Naive thymus-derived CD8-positive, alpha-beta T cell (primary cell): ENCODE measurements at places on chromosomes 3 and 15.

DNA sequence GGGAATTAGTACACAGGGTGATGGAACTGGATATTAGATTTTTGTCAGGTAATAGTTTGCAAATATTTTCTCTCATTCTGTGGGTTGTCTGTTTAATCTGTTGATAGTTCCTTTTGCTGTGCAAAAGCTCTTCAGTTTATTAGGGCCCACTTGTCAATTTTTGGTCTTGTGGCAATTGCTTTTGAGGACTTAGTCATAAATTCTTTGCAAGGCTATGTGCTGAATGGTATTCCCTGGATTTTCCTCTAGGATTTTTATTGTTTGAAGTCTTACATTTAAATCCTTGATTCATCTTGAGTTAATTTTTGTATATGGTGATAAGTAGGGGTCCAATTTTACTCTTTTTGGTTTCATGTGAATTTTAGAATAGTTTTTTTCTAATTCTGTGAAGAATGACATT lies 111.3 kb downstream of the ARRDC4 start:
- DNase-seq, result no peak

GRCh38 chr3:111152496-111152895 lies 80.9 kb downstream of the NECTIN3 start:
- DNase-seq, result no peak

- DNase-seq, result no peak
Observed at GRCh38 chr15:25246641-25247406, 192.0 kb downstream of the UBE3A start.

DNA sequence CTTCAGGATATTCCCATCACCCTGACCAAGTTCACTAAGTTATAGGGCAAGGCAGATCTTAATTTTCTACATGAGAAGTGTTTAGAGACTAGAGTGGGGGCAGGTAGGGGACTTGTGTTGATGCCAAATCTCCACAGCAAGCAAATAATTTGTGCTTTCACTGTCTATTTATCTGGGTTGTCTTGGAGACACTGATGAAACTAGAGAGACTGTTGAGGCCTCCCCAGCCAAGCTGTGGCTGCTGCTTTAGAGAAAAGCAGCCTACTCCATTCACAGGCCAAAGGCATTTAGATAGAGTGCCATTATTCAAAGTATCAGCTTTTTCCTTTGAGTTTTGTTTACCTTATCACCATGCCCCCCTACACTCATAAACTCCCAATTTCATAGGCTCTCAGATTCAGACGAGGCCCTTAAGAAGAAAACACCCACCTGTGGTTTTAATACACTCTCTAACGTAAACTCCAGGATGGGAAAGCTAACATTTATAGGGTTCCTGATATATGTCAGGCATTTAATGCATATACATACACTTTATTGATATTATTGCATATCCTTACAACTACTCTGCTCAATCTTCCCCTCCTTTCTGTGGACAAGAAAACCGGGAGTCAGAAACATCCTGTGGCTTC lies 130.4 kb upstream of the FOXB1 start:
- DNase-seq, result no peak

- no peak for DNase-seq
Observed at GRCh38 chr3:16066545-16066944, 107.9 kb upstream of the GALNT15 start.

GRCh38 chr3:170204023-170204472 lies 18.2 kb upstream of the PRKCI start:
- DNase-seq, result no peak

GRCh38 chr3:72158639-72159326 lies 373.8 kb upstream of the PROK2 start:
- no peak for DNase-seq

GRCh38 chr3:183487896-183488295 lies 59.5 kb upstream of the MCF2L2 start:
- DNase-seq, result no peak

DNA sequence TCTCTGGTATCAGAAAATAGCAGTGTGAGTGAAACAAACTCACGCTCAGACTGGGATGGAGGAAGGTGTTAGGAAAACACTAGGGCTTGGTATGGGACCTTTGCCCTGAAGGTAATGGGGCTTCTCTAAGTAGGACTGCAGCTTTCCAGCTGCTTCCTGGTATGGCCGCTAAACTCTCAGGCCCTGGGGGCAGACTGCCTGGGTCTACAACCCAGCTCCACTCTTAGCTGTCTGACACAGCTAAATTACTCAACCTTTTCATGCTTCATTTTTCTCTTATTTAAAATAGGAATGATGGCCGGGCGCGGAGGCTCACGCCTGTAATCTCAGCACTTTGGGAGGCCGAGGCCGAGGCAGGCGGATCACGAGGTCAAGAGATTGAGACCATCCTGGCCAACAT lies 5.2 kb upstream of the YEATS2 start:
- DNase-seq, result no peak

DNA sequence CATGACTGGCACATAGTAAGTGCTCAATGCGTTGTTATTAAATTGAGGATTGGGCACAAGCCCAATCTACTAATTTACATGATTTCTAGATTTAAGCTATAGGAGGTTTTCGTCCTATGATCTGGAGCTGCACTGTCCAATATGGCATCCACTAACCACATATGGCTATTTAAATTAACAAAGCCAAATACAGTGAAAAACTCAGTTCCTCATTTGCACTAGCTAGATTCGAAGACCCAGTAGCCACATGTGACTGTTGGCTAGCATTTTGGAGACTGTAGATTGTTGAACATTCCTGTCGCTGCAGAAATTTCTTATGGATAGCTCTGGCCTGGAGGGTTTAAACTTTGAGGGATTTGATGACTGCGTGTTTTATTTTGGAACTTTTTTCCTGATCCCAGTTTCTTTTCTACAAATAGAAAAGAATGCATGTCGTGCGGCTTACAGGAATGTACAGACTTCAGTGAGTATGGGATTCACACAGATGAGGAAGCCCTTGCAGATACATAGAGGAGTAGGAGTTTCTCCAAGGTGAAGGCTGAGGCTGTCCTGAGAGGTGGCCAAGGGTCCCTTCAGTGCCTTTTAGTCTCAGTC lies 82.8 kb downstream of the SLCO3A1 start:
- DNase-seq, result no peak

DNA sequence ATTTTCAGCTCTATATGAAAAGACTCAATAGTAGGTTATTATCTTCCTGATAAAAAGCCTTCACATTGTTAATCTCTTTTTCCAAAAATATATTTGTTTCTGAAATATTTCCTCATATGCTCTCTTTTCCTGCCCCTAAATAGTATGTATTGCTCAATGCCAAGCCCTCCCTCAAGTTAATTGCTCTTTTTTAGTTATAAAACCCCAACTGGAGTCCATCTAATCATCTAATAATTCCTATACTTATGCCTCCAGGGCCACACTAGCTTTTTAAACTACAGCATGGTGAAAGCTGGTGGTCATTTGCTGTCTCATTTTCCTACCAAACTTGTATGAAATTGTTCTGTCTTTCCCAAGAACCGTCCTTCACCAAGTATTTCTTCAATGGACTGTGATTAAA lies 26.7 kb downstream of the AQP9 start:
- DNase-seq, result no peak

DNA sequence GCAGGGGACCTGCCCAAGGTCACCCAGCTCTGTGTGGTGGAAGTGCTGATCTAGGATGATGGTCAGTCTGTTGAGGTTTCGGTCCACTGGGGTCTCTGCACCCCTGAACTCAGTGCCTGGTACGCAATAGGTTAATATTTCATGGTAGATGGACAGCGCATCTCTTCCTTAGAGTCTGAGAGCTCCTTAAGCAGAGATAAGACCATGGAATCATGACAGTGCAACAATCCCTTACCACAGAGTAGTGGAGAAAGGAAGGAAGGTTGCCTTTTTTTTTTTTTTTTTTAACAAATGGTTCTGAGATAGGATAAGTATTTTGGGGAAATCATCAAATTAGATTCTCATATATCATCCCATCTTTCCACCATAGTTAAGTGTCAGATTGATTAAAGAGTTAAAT lies 79.8 kb upstream of the SLC6A1 start:
- no peak for DNase-seq

- DNase-seq, result no peak
Observed at GRCh38 chr15:72856549-72857040, 73.0 kb upstream of the ADPGK start.

DNA sequence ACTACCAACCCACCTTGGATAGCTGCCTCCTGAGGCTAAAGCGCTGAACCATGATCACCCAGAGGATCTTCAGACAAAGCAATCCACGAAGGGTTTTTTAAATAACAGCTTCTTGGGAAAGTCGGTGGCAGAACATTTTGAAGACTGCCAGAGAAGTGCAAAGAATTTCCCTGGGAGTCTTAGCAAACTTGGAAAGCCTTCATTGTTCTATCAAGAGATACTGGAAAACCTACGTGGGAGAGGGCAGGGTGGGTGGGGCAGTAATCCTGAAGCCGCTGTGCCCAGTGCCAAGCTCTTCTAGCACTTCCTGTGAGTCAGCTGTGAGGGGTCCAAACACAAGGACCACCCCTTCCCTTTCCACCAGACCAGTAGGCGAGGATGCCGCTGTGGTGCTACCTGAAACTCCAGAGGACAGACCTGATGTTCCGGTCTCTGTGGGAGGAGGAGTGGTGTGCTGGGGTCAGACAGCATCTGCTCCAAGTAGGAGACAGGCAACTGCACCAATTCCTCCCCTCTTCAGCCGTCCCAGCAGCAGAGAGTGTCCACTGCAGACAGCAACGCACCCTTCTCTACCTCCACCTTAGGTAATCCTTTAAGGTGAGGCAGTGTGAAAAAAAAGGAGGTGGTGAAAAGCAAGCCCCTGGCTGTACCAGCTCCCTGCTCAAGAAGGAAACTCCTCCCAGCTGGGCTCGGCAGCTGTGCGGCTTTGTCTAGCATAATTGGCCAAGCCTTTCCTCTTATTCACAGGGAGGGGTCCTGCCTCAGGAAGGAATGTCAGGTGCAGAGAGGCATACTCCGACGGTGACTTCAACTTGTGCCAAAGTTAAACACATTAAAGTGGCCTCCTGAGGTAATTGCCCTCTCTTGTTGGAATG lies 99.0 kb downstream of the TMCC1 start:
- DNase-seq, result no peak
